ENCODE measurements at places on chromosomes 11 and 22.

DNA sequence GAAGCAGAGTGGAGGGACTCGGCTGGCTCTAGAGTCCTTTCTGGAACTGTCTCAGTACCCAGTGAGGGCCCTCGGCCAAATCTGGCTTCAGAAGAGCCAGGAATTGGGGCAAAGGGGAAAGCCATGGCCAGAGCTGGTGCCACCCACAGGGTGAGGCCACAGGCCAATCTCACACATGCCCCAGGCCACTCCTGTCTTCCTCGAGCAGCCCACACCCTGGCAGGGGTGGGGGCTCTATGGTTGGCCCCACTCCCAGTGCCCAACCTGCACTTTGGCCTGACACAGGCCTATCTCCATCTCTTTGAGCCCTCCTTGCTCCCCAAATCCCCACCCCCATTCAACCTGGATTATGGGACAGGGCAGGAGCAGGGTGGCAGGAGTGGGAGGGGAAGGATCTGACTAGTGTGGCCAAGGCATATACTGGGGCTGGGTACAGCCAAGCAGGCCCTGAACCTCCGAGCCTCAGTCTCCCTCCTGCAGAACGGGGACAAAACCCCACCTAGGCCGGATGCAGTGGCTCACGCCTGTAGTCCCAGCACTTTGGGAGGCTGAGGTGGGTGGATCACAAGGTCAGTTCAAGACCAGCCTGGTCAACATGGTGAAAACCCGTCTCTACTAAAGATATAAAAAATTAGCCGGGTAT, 6.9 kb downstream of the TST start:
- DNase-seq = no peak

- no peak for DNase-seq
These were observed 57.8 kb downstream of the ELFN2 start for GRCh38 chr22:37369483-37369882.

DNA sequence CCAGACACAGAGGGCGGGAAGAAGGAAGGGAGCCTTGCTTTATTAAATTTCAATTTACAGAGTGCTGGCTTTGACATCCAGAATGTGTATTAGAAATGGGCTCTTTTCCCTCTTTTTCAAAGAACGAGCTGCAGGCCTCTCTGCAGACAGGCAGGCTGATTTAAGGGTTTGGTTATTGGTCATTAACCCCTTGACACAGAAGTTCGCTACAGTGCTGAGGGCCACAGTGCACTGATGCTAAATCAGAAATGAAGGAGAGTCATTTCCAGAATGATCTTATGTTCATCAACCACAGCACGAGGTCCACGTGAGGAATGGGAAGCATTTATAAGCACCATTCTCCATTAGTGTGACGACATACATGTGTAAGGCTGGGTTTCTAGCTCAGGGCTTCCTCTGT, 51.8 kb downstream of the CSNK2A3 start:
- DNase-seq = no peak

GRCh38 chr22:29478326-29479276, 1.4 kb upstream of the NEFH start:
- DNase-seq = no peak

DNA sequence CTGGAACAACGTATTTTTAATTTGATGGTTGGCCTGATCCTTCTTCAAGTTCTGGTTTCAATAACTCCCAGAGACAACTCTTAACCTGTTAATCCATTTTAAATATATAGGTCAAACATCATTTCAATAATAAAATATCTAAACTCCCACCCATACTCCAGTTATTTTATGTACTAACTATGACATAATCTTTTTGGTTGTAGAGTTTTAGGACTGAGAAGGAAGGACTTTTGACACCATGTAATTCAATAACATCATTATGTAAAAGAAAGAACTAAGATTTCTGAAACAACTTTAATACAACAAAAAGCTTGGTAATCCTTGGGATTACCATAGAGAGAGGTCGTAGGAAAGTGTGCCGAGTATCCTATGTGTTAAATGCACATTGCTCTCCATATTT, 31.5 kb downstream of the VSIG10L2 start:
- DNase-seq = no peak

GRCh38 chr11:78417175-78417887, at the start of gene GAB2:
GAB2 (minus strand) TSS chr11:78417820; CDS start chr11:78417720, 100 bp downstream.
- DNase-seq = peak; percentile 67
